ENCODE measurements at places on chromosomes 1 and 21.
A peak's percentile ranks its signal among the peaks of the same experiment; 100 is the strongest.

DNA sequence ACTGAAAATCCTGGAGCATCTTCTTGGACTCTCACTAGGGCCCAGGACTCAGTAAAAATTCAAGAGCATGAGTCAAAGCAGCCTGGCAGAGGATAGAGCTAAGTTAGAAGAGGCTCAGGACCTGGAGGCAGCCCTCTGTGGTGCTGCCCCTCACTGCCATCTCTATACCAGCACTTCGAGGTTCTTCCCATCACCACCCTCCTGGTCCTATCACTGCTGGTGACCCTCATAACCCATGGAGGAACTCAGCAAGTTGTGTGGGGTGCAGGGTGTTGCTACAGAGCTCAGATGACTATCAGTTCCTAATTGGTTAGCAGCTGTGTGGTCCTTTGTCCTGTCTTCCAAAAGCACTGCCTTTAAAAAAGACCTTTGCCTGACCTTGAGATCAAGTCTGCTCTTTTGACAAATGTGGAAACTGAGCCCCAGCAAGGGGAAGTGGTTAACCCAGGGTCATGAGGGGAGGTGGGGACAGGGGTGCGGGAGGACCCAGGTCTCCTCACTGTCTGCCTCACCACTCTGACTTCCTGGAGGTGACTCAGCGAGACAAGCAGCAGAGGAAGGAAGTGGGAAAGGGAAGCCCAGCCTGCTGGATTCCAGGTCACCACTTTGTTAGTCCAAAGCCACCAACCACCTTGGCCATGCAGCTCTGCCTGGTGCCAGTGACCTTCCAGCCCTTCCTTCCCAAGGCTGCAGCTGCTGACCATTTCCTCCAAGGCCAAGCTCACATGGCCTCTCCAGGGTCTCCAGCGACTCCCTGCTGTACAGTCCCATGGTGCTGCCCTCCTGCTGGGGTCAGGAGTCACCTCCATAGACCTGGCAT is 199.4 kb upstream of the EDN2 start:
- DNase-seq: peak; percentile 36

GRCh38 chr1:228058949-228059633 is 23.4 kb upstream of the ARF1 start:
- peak; percentile 36 for DNase-seq

- DNase-seq: no peak
Observed at GRCh38 chr1:225744745-225745144, 32.9 kb upstream of the SRP9 start.

DNA sequence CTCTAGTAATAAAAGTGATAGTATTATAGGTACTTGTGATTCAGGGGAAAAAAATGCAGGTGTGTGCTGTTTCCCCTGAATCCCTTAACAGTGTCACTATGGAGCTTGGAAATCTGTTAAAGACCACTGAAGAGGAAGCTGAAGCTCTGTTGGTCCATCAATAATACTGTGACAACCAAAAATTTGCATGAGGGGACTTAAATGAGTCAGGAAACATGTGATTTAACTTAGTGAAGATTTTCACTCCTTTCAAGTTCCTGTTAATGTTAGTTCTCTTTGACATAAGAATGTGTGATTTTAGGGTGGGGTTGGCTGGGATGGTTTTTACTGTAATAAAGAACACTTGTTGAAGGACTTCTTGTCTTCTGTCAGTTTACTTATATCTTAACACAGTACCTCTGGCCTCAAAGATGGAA is 32.0 kb downstream of the VANGL2 start:
- DNase-seq: no peak

DNA sequence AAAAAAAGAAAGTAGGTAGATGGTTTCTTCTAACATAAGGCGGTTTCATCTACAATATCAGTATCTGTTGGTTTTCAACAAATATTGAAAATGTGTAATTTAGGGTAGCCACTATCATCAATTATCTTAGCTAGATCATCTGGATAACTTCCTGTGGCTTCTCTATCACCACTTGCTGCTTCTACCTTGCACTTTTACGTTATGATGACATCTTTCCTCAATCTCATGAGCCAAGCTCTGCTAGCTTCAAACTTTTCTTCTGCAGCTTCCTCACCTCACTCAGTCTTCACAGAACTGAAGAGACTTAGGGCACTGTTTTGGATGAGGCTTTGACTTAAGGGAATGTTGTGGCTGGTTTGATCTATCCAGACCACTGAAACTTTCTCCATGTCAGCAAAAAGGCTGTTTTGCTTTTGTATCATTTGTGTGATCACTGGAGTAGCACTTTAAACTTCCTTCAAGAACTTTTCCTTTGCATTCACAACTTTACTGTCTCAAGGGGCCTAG is 144.9 kb upstream of the HP1BP3 start:
- DNase-seq: no peak

DNA sequence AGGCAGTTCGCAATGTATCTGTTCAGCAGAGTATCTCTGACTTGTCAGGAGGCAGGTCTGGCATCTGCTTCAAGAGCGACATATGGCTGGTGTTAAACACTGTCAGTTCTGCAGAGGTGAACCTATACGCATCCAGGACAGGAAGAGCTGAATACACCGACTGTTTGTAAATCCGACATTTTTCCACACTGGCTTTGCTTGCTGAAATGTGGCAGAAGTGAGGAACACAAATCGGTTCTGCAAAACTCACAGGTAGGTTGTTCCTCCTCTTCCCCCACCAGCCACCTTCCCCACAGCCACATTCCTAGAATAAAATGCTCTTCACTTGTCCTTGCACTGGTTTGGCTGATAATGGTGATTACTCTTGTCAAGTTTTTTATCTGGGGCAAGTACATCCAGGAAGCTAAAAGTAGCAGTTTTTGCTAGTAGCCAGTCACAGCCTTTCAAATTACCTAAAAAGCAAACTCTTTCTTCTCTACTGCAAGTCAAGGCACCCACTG is 289.2 kb downstream of the GRIK1 start:
- no peak for DNase-seq

DNA sequence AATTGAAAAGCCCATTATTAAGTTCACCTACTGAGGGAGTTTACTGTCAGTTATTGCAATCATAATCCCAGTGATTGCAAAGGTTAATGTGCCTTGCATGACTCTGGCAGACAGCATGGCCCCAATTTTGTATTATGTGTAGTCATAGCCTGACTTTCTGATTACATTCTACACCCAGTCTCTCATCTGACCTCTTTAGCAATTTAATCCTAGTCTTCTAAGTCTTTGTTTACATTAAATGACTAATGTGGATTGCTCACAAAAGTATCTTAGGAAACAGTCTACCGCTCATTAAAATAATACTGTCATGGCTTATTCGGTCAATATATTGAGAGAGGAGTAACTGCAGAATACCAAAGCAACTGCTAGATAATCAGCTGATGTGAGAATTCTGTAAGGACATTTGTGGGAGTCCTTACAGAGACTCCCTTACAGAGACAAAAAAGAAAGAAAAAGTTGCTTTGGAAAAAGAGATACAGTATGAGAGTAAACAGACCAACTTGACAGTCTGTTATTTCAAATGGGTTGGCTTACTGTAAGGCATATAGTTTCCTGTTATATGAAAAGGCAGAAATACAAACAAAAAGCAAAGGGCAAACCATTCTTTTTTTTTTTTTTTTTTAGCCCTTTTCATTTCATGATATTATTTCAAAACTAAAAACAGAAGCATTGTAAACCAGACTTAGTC is 42.8 kb downstream of the SMG7 start:
- DNase-seq: no peak

DNA sequence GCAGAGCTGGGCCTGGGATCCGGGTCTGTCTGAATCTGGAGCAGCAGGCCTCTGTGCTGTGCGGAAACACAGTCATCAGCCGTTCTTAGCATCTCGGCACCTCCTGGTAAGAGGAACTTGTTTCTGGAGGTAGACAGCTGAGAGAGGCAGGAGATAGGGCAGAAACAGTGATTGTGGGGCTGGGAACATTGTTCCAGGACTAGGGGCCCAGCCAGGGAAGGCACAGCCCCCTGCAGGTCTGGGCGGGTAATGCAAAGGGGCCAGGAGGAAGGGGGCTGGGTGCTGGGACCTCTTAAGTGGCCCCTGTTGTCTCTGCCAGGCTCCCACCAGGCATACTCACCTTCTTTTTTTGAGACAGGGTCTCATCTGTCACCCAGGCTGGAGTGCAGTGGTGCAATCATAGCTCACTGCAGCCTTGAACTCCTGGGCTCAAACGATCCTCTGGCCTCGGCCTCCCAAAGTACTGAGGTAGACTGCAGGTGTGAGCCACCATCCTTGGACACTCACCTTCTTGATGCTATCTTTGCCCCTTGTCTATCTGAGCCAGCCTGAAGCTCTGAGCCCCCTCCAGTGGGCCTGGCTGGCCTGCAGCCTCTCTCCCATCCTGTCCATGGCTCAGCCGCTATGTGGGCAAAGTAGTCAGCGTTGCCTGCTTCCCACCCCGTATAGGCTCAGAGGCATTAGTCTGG is 134.3 kb upstream of the ZBTB40 start:
- no peak for DNase-seq
